HuH-7 (cell line): ENCODE measurements at places on chromosomes 7 and 10.

- no peak for DNase-seq
Observed at GRCh38 chr10:60877061-60877776, 66.8 kb downstream of the RHOBTB1 start.

GRCh38 chr10:5396556-5397300 is 7.9 kb downstream of the TUBAL3 start:
- no peak for DNase-seq

- DNase-seq: no peak
Observed at GRCh38 chr10:58467931-58468635, 44.6 kb upstream of the BICC1 start.

DNA sequence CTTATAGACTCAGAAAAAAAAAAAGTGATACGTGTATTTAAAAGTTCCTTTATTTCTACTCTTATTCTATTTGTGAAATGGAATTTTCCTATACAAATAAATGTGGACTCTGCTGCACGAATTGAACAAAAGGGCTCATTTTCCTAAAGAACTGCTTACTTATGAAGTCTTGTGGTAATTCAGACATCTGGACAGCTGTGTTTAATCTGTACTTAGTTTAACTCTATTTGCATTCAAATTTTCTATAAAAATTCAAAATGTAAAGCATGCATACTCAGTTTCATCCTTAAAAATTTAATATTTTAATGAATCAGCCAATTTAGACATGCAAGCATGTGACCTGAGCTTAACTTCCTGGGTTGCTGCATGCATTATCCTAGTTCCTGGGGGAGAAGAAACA is 118.0 kb upstream of the PCLO start:
- DNase-seq: no peak

- no peak for DNase-seq
Observed at GRCh38 chr10:132467464-132468149, 70.0 kb upstream of the INPP5A start.

DNA sequence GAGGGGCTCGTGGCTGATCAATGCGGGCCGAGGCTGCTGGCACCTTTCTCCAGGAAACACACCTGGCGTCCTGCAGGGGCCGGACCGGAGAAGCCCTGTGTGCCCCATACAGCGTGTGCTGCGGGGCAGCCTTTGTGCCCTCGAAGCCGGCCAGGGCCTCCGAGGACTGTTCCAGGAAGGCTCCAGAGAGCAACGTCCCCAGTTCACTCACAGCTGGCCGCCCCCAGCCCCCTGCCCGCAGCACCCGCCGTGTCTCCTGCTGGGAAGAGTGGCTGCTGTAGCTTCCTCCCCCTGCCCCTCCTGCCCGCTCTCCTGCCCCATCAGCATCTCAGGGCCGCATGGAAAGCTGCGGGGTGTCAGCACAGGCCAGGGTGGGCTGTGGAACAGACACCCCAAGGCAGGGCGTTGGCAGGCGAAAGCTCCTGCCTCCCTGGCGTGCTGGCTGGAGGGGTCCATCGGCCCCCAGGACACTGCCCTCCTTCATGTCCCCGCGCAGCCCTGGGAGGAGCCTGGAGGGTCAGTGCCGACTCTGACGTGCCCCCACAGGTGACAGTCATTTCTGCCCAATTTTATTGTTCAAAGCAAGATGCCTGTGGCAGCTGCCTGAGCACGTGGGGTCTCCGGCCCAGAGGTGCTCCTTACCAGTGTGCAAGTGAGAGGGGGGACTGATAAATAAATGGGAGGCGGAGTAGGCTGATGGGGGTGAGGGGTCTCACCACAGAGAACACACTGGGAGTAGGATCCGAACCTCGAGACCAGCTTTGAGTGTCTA is 95.8 kb upstream of the DIP2C start:
- DNase-seq: no peak

DNA sequence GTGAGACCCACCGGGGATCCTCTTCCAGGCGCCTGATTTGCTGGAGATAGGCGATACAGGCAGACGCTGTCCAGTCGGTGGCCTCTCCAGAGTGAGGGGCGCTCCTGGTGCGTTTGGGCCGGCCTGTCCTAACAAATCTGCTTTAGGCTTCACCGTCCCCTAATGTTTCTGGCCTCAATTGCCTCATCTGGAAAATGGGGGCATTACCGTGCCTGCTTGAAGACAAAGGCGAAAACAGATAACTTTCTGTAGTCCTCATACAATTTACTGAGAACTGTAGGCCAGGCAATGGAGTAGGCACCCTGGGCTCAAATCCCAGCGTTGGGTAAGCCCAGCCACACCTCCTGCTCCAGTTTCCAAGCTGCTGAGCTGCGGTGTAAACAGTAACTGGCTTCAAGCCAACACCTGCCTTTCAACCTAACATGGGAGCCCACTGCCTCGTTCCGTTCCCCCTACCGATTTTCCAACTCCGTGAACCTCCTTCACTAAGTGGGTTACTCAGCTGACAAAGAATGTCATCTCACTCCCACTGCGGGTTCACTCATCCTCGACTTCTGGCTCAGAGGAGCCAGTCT is 589 bp upstream of the ZFAND4 start:
- no peak for DNase-seq

DNA sequence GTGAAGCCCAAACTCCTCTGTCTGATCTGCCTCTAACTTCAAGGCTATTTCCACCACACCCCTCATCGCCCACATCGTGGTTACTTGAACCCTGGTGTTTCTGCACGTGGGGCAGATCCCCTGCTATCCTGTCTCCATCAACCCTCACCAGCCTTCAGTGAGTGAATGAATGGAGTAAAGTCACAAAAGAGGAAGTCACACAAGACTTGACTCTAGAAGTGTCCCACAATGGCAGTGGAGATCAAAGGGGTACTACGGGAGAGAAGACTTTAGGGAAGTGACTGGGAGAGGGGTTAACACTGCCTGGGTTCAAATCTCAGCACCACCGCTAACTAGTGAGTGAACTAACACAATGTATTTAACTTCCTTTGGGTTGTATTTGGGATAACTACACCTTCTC is 85.9 kb downstream of the COBL start:
- no peak for DNase-seq

- DNase-seq: no peak
Observed at GRCh38 chr7:29878081-29878688, 71.9 kb downstream of the WIPF3 start.

GRCh38 chr7:128852537-128853254 is 10.0 kb upstream of the ATP6V1F start:
- DNase-seq: no peak

- no peak for DNase-seq
Observed at GRCh38 chr7:4854916-4855315, 6.9 kb downstream of the PAPOLB start.

DNA sequence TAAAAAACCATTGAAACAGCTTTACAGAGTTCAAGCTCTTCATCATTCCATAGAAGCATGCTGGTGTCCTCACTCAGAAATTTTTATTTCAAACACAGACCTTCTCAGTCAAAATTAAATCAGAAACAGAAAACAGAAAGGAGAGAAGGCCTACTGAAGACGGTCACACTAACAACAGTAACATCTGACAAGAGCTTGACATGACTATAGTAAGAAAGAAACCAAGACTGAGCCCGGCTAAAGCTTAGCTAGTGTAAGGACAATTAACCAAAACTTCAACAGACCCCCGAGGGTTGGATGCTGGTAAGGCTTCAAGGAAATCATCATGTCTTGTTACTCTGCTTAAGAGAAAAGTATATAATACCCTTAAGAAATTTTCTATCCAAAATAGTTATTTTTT is 38.6 kb downstream of the MTPN start:
- no peak for DNase-seq

DNA sequence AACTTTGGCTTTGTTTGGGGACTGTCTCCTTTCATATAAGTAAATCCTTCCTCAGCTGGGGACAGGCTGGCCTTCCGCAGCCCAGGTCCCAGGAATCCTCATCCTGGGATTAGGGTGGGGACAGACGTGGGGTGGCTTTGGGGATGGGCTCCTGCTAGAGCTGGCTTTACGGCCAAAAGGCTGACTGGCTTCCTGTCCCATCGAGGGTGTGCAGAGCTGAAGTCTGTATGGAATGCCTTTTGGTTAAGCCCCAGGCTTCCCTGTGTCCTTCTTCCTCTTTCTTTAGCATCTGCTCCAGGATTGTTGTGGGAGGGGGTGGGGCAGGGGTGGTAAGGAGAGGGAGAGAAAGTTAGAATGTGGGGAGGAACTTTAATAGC is 59.4 kb upstream of the AQP1 start:
- no peak for DNase-seq
